NCI-H1092 (cell line): ENCODE measurements at places on chromosomes 6 and 20.

- DNase-seq = no peak
These were observed 193.7 kb downstream of the GJA10 start for GRCh38 chr6:90088009-90088408.

- no peak for DNase-seq
These were observed 132.8 kb downstream of the FNDC1 start for GRCh38 chr6:159301810-159302593.

GRCh38 chr6:2554651-2555260, 196.0 kb downstream of the MYLK4 start:
- no peak for DNase-seq

- DNase-seq = peak; percentile 91
These were observed 74.8 kb upstream of the SLC24A3 start for GRCh38 chr20:19137641-19138040.

- DNase-seq = no peak
These were observed 565 bp downstream of the QKI start for GRCh38 chr6:163414946-163415619.

GRCh38 chr6:3873051-3873450, 23.9 kb downstream of the FAM50B start:
- DNase-seq = no peak
